Dermis blood vessel endothelial cell (primary cell): ENCODE measurements at places on chromosomes 5 and 9.

DNA sequence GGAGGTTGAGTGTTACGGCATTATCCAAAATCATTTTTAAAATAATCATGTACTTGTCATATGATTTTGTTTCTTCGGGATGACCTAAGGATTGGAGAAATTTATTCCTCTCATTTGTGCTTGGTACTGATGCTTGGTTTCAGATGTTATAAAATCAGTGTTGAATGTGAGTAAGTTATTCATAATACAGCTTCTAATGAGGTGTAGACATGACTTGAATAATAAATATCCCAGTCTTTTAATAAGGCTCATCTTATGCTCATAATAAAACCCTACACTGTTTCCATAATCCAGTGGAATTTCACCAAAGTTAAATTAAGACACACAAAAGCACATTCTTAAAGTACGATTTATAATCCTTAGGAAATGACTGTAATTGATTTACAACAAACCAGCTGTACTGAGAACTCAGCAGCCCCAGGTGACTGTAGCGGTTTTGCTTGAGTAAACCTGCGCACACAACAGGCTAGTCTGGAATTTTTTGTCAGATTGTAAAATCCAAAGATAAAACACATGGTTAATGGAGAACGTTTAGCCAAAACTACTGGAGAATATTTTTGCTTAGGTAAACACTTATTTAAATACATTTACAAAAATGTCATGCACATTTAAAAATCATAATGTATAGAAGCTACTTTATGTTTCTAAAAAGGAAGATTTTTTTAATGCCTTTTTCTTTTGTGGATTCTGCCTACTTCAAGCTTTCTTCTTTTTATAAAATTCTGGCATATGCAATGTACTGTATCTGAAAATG is 609.8 kb upstream of the GRAMD2B start:
- DNase-seq, result no peak

- no peak for DNase-seq
Measured at GRCh38 chr5:160185626-160186360, 43.5 kb upstream of the FABP6 start.

- no peak for DNase-seq
Measured at GRCh38 chr5:168961681-168962080, 339.3 kb downstream of the SLIT3 start.

DNA sequence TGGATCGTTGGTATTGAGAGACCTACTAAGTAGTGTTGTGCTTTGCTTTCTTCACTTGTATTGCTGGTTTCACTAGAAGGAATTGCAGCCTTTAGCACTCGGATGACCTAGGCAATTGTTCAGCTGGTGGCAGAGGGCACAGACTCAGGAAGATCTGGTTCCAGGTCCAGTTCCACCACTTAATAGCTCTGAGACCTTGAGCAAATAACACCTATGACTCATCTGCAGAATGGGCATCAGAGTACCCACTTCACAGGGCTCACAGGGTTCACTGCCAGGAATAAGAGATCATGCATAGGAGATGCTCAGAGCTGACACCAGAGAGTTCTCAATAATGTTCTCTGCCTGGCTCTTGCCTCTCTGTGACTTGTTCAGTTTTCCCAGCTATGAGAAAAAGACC is 133.6 kb downstream of the SIL1 start:
- peak; percentile 12 for DNase-seq

- no peak for DNase-seq
Measured at GRCh38 chr5:170740551-170741205, 42.8 kb upstream of the GABRP start.

DNA sequence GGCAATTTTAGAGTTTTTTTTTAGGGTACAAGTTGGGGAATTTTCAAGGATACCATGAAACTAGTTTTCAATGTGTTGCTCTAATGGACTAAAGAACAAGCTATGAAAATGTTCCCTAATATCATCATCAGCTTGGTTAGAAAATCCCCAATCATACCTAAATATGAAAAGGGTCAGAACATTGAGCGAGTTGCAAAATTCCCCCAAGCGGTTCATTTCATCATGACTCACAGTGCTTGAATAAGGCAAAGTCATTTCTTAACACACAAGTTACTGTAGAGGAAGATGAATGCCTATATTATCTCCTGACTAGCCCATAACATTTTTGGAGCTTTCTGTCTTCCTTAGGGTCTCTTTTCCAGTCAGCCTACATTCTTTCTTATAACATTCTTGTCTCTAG is 62.7 kb downstream of the ST8SIA4 start:
- DNase-seq, result peak; percentile 54

DNA sequence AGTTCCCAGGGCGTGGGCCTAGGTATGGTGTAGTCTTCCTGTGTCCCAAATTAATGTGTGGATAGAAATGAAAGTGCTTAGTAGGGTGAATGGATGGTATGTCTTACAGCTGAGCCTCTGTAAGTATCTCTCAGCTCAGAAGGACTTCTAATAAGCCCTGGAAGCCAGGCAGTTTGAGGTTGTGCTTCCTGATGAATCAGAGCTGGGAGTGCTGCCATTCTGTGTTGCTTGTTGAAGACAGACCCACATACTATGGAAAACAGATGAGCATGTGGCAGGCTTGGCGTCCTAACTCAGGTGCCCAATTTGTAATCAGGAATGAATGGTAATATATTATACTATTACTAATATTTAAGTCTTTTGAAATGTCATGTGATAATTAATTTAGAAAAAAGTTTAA is 69.8 kb downstream of the CMYA5 start:
- DNase-seq, result no peak
